NCI-H2107 (cell line): ENCODE measurements at places on chromosomes 1 and 21.
A peak's percentile ranks its signal among the peaks of the same experiment; 100 is the strongest.

DNA sequence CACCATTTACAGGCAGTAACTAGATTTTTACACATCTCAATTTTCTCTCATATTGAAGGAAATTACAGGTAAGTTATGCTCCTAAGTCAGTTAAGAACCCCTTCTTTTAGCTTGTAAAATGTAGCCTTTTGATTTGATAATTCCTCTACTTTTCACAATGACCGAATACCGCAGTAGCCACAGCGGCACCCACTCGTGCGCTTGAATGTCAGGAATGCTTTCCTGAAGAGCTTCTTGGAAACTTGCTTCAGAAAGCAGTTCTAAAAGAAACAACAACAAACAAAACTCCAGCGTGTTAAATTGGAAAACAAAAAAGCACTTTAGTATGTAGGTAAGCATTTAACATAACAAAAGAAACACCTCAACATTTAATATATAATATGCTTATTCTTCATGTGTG is 9.9 kb upstream of the DNTTIP2 start:
- no peak for DNase-seq

- no peak for DNase-seq
Measured at GRCh38 chr1:41318135-41318534, 43.1 kb upstream of the FOXO6 start.

- DNase-seq = no peak
Measured at GRCh38 chr1:82179131-82179530, 378.4 kb downstream of the ADGRL2 start.

DNA sequence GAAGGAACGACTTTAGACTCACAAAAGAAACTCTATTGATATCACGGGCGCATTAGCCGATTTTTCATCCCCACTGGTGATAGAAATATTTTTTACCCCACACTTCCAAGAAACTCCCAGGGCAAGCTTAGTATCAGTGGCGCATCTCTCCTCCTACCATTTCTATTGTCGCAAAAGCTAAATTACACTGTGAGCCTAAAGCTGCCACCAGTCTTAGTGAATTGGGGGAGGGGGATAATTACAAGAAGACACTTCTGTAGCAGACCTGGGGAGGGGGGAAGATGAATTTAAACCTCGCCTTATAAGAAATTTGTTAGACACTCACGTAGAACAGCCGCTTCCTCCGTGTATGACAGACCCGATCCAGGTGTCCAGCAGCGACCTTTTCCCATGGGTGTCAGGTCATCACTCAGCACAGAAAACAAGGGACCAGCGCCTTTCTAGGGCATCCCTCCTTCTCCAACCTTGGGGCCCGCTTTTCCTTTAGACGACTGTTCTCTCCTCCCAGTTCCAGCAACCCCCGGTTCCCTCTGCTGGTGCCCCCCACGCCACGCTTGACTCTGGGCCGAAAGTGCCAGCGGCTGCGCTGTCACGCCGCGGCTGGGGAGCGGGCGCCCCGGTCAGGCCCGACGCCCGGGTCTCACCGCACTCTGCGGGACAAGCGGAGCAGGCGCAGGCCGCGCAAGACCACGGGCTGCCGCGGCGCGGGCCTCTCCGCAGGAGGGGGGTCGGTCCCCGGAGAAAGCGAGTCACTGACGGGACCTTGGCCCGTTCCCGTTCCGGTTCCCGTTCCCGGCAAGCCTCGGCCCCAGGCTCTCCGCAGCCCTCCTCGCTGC is 821 bp downstream of the PHC2 start:
- DNase-seq = no peak

GRCh38 chr1:152111515-152111968 is 3.7 kb downstream of the TCHH start:
- no peak for DNase-seq

DNA sequence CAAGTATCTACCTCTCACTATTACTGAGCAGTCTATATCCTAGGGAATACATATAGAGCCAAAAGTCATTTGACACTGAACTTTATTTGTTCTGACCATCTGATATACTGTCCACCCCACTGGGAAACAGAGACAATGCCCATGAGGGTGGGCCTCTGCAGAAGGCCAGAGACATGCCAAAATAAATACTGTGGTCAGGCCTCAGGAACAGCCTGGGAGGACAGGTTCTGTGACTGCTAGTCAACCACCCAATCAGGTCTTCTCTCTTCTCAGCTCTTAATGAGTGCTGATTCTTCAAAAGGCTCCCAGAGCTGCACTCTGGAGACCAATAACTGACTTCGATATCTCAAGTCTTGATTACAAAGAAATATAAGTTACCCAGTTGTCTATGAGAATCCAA is 5.5 kb upstream of the ANKRD35 start:
- DNase-seq = no peak

GRCh38 chr21:29085106-29085752 is 11.8 kb upstream of the CCT8 start:
- DNase-seq = no peak

DNA sequence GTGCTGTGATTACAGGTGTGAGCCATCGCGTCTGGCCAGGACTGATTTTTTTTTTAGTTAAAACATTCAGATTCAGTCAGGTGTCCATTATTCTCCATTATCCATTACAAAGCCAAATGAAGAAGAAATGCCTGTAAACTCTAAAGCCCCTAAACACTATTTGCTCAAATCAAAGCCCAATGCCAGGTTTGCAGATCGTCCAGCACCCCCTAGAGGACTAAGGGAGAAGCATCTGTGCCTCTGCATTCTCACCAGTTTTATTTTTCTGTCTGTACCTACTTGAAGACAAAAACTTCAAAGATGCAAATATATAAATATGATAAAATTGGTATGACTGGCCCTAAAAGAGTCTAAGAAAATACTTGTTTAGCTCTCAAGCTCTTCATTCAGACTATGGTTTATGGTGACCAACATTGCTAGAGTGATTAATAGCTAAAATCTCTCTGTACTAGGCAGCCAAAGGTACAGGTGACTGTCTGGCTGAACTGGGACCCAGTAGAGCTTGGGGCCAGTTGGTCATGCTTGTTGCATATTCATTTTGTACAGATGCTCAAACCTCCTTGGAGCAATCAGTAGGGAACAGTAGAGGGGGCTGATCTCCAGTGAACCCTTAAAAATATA is 138.4 kb downstream of the SYT2 start:
- peak; percentile 16 for DNase-seq

DNA sequence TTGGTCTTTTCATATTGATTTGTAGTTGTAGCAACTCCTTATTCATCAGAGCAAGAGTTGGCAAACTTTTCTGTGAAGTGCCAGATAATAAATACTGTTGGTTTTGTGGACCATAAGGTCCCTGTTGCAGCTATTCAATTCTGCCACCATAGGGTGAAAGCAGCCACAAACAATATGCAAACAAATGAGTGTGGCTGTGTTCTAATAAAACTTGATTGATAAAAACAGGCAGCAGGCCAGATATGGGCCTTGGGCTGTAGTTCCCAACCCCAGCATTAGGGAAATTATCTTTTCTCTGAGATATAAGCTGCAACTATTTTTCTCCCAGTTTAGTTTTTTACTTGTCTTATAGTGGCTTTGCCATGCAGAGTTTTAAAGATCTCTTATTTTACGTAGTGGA is 469.2 kb downstream of the SMYD3 start:
- DNase-seq = no peak

DNA sequence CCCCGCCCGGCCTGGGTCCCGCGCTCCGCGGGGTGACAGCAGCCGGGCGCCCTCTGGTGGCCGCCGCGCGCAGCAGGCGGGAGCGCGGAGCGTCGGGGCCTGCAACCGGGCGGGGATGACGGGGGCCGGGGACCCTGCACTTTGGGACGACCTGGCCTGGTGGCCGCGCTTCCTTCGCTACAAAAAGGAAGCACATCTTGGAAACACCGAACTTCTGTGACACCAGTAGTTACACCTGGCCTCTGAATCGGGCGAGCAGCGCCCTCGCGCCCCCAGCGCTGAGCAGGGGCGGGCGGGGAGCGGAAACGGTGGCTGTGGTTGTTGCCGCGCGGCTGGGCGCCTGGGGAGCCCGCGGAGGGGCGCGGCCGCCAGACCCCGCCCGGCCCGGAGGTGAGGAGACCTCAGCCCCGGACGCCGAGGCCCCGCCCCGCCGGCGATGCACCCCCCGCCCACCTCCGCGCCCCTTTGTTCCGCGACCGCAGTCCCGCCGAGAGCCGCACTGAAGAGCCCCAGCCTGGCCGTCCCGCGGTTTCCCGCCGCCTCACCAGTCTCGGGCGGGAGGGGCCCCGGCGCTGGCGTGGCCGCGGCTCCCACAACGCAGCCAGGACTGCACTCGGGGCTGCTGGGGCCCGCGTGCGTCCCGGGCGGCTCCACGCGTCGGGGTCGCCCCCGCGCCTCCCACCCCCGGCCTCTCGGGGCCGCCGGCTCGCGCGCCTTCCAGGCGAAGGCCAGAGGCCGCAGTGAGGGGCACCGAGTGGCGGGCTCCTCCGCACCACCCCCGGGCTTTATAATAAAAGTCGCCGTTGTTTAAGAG is 59.3 kb downstream of the H3-3A start:
- DNase-seq = peak; percentile 48

DNA sequence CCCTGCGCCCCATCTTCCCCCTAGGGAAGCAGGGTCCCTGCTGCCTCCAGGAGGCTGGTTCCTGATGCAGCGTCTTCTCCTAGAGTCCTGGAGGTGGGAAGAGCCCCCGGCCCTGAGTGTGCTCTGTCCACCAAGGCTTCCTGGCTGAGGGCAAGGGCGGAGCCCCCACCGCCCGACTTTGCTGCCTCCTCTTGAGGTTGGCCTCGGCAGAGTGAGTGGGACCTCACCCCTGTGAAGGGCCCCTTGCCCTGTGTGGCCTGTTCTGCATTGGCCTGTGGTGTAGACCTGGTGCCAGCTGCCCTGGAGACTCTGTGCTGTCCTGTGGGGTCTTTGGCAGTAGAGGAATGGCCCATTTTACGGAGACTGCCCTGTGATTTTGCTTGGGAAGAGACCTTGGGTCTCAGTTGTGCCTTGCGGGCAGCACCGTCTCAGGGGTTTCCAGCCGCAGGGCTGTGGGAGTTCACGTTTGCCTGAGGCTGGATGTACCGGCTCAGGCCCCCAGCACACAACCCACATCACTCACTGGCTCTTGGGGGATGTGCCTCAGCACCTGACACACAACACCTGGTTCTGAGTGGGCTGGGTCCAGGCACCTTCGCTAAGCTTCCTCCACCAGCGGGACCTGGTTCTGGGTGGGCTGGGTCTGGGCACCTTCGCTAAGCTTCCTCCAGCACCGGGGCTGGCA is 73.6 kb downstream of the SKI start:
- DNase-seq = no peak
